Esophagus squamous epithelium (tissue), 5 donors: ENCODE measurements at places on chromosomes 1 and 21.

GRCh38 chr1:71030026-71030425 is 17.6 kb downstream of the PTGER3 start:
- DNase-seq: no peak

GRCh38 chr1:118977600-118977999 is 10.5 kb downstream of the TBX15 start:
- no peak for DNase-seq

GRCh38 chr21:42234464-42235241 is 15.7 kb downstream of the ABCG1 start:
- no peak for DNase-seq

DNA sequence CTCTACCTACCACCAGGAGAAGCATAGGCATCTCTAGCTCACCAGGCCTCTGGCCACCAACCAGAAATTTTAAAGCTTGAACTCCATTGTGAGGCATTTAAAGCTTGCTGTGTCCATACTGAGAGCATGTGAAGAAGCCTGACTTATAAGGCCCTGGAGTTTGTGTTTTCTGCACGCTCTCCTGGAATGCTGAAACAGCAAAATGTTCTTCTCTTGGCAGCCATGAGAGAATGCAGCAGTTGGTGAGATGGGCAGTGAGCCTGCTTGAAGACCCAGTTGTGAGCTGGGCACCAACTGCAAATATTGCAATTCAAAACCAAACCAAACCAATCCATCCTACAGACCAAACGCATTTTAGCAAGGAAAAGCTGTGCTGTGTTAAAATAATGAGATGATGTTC is 170.0 kb upstream of the IVNS1ABP start:
- DNase-seq: no peak

DNA sequence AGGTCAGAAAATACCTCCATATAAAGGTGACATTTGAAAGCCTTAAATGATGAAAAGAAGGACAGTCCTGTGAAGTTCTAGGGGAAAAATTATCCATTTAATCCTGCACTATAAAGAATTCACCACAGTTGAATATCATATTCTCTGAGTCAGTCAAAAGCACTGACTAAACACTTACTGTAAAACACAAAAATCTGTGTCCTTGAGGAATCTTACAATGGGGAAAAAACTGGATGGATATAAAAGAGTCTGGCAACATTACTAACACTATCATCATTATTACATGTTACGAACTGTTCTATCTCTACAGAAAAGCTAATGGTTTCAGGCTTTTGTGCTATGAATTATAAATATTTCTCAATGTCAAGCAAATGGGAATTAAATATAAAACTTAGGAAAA is 42.4 kb upstream of the HP1BP3 start:
- DNase-seq: no peak

- no peak for DNase-seq
Observed at GRCh38 chr1:175768610-175769009, 25.2 kb upstream of the TNR start.

- no peak for DNase-seq
Observed at GRCh38 chr21:45533846-45534635, 8.2 kb downstream of the SLC19A1 start.

DNA sequence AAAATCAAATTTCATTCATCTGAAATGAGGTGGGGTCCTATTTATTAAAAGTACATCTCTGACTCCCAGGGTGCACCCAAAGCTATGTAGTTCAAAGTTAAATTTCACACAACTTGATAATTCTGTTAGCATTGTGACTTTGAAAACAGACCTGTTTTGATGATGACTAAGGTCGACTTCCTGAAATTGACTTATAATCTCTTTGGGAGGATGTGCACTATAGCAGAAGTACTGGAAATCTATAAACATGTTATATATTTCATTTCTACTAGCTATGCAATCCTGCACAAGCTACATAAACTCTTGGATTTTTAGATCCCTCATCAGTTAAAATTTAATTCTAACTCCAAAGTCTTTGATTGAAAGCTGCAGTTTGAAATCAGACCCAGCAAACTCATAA is 507.6 kb downstream of the NEGR1 start:
- DNase-seq: no peak

DNA sequence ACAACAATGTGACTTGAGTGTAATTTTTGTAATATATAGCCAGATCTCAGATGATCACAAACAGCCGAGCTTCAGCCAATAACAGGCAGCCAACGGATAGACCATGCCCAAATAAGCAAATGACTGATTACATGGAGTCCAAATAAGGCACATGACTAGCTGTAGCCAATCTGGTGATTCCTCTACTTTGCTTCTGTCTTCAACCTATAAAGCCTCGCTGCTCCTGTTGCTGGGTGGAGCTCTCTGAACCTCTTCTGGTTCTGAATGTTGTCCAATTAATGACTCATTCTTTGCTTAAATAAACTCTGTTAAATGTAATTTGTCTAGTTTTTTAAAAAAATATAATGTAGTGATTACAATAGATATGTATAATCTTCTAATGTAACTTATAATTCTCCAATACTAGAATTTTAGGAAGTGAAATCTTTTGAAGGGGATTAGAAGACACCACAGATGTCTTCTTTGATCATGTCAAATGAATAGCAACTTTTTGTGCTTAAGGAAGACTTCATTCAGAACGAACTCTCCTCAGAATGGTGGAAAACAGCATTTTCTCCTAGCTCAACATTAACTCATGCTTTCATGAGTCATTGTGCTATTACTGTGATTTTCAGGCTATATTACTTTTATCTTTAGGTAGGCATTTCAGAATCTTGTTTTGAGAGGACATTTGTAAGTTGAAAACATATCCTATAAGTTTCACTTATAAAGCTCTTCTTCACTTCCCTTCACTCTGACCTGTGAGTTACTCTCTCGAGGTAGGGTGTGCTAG is 857.8 kb upstream of the B3GALT2 start:
- no peak for DNase-seq

GRCh38 chr1:50976890-50977574 is 7.0 kb downstream of the CDKN2C start:
- no peak for DNase-seq

- no peak for DNase-seq
Observed at GRCh38 chr1:201022493-201022819, 1.1 kb downstream of the KIF21B start.
